ENCODE measurements at places on chromosomes 3 and 15.

- no peak for DNase-seq
Observed at GRCh38 chr3:9146367-9147071, 102.9 kb downstream of the SRGAP3 start.

DNA sequence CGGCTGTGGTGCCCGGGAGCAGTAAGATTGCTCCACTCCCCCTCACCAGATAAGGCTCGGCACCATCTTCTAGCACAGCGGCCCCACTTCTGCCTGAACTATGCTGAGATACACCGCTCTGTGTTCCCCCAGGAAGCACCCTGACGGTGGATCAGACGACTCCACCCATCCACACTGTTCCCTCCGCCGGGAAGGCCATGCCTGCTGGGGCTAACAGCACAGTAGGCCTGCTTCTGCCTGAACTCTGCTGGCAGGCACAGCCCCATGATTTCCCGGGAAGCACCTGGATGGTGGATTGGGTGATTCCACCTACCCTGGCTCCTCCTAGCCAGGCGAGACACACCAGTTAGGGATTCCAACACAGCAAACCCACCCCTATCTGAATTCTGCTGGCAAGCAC, 36.3 kb upstream of the PPM1L start:
- DNase-seq, result no peak

- DNase-seq, result no peak
Observed at GRCh38 chr15:59259137-59259943, 52.7 kb downstream of the LDHAL6B start.

- no peak for DNase-seq
Observed at GRCh38 chr3:186182850-186183249, 74.0 kb upstream of the ETV5 start.

GRCh38 chr15:94526071-94526689, 294.8 kb downstream of the MCTP2 start:
- no peak for DNase-seq

GRCh38 chr15:53962646-53963561, 15.3 kb upstream of the UNC13C start:
- no peak for DNase-seq

DNA sequence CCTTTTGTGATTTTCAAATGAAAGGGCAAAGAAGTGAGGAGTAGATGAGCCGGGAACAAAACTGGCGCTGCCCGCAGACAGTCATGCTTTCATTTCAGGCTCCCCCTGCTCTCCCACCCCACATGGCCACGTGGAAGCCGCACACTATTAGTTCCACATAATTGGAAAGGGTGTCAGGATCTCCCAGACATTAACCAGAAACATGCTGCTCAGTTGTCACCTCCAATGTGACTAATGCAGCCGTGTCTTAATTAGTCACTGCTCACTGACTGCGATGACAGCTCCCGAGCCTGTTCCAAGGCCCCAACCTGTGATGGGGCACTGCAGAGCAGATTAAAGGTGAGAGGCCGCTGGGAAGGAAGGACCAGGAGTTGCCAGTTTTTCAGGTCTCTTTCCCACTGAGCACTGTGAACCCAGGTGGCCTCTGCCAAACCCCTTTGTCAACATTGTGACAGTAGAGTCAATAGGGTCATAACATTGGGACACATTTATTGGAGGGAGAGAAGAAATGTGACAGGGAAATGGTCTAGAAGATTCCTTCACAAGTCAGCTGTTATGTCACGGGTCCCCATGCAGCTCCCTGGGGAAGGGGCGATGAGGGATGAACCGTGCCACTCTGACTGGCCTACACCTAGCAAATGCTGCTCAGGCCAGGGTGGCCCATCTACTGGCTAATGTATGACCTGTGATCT, 38.6 kb upstream of the SFMBT1 start:
- no peak for DNase-seq

GRCh38 chr3:10263646-10264363, 15.5 kb downstream of the TATDN2 start:
- DNase-seq, result peak; percentile 52

GRCh38 chr3:147218965-147219364, 187.4 kb downstream of the ZIC4 start:
- DNase-seq, result no peak

GRCh38 chr3:43675593-43675992, 15.1 kb upstream of the ABHD5 start:
- DNase-seq, result no peak

- DNase-seq, result no peak
Observed at GRCh38 chr3:183815563-183815940, 9.8 kb downstream of the MAP6D1 start.

DNA sequence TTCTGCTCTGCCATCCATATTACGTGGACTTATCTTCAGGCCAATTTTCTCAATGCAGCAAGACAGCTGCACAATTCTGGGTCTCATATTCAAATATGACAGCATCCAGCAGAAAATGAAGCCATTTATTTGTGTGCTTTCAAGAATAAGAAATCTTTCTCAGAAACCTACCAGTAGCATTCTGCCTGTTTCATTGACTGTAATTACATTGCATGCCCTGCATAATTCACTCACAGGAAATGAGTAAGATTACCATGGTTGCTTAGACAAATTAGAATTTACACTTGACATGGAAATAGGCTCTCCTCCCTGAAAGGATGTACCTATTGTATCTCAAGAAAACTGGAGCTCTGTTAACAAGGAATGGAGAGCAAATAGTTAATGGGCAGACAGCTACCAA, 346.6 kb upstream of the DCBLD2 start:
- DNase-seq, result no peak

DNA sequence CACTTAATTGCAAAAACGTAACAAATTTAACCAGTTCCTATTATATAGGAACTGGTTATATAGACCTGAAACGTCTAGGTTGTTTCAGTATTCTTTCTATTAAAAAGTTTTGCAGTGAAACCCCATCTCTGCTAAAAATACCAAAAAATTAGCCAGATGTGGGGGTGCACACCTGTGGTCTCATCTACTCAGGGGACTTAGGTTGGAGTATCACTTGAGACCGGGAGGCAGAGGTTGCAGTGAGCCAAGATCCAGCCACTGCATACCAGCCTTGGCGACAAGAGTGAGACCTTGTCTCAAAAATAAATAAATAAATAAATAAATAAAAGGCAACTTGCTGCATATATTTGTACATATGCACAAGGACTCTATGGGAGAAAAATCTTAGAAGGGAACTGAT, 387.0 kb downstream of the TUSC7 start:
- DNase-seq, result no peak

- no peak for DNase-seq
Observed at GRCh38 chr3:73484656-73485248, 140.0 kb downstream of the PDZRN3 start.

- no peak for DNase-seq
Observed at GRCh38 chr3:86766331-86766730, 224.6 kb downstream of the VGLL3 start.

GRCh38 chr3:46480491-46481195, 15.9 kb upstream of the LTF start:
- no peak for DNase-seq

DNA sequence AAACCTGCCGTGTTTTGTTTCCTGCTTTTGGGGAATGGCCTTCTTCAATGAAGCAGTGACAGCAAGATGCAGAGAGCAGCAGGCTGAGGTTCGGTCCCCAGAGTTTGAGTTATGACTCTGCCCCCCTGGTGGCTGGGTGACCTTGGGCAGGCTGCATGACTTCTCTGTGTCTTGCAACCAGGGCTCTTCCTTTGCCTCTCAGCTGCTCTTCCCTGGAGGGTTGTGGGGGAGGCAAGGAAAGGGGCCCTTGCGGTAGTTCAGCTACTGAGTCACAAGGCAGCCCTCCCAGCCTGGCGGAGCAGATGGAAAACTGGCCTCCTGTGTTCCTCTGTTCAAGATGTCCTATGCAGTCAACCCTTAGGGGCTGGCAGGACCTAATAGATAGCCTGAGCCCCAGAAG, 17.1 kb downstream of the CTXND1 start:
- peak; percentile 11 for DNase-seq

DNA sequence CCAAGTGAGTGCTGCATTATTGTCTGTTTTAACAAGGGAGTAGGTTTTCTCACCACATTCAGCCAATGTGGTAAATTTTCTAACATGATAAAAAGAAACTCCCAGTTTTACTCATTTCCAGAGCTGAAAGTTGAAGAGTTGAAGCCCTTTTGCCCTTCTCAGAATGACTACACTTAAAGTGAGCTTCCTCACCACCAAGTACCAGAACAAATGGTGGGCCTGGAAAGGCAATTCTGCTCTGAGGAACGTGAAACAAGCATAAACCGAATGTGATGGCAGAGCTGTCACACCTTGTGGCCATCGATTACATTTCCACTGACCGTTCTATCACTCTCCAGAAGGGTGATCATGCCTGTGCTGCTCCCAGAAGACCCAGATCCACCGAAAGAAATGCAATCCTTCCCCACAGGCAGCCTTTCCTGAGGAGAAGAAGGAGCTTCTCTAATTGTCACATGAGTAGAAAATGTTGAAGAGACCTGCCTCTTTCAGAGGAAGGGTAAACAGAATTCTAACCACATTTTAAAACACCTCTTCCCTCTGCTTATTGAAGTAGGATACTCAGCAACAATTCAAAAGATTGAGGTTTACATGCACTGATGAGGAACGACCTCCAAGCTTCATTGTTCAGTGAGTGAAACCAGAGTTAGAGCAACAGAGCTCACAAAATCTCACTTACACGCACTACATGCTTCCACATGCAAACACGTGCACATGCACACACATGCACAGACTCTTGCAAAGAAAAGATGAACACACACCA, 21.4 kb upstream of the CCR9 start:
- no peak for DNase-seq

- no peak for DNase-seq
Observed at GRCh38 chr3:73529308-73530021, 95.3 kb downstream of the PDZRN3 start.

GRCh38 chr3:11907667-11908660, 61.3 kb upstream of the TAMM41 start:
- no peak for DNase-seq

DNA sequence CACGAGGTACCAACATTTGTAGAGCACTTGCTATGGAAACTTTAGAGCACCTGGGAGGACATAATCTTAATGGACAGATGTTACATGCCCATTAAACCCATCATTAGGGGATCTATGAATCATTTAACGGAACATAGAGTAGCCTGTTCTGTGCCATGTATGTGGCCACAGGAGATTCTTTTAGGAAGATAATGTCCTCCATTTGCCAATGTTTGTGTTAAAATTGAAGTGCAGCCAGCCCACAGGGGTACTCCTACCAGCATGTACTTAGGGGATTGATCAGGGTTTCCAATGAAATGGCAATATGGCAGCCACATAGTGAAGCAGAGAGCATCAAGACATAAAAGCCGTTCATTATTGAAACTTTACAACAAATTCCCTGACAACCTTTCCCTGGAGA, 70.7 kb downstream of the TNIK start:
- no peak for DNase-seq

GRCh38 chr3:14508505-14508819, 31.7 kb downstream of the GRIP2 start:
- DNase-seq, result no peak

DNA sequence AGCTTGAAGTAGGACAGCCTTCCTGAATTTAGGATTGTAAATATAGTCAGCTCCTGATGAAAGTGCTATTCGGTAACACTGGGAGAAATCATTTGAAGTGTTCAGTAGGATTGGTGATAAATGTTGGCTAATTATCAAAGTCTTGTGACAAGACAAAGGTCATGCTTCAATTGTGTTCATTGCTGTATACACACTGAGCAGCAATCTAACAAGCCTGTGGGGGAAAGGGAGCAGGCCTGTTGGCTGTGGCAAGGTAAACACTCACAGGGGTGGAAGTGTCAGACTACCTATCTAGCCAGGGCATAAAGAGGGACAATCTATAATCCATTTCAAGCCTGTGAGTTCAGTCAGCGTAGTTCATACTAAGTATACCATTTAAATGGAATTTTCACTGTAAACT, 111.0 kb upstream of the MANF start:
- no peak for DNase-seq
